Right lung (tissue), 10 donors: ENCODE measurements at places on chromosomes 11 and 22. TPM values are rescaled to one million over a fixed set of nuclear protein-coding genes. Genes with fewer than 3 reads are reported as not detected.
A peak's percentile ranks its signal among the peaks of the same experiment; 100 is the strongest.

PAX6 gene
- 0.13 TPM for polyA plus RNA-seq

GRCh38 chr11:134452026-134452837 is 40.2 kb upstream of the B3GAT1 start:
- DNase-seq, result no peak

MDK gene
- polyA plus RNA-seq, result 772 TPM

- no peak for DNase-seq
Measured at GRCh38 chr11:7974668-7975067, 9.4 kb upstream of the NLRP10 start.

DNA sequence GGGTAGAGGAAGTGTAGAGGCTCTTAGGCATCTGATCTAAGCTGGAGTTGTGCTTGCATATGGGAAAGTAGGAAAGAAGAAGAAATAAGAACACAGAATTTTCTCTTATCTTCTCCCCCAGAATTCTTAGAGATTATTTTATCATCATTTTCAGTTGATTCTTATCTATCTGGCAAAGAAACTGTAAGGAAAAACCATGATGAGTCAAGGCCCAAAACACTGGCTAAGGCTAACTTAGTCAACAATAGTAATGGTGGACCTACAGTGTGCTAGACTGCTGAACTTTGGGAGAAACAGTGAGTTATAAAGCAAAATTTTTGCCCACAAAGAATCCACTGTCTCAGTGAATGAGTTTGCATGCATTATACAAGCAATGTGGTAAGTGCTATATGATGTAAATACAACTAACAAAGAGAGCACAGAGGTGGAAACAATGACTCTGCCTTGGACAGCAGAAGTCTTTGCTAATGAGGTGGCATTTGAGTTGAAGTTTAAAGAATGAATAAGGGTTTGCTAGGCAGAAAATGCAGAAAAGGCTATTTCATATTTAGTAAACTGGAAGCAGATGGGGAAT is 344.5 kb upstream of the PLET1 start:
- no peak for DNase-seq

DNA sequence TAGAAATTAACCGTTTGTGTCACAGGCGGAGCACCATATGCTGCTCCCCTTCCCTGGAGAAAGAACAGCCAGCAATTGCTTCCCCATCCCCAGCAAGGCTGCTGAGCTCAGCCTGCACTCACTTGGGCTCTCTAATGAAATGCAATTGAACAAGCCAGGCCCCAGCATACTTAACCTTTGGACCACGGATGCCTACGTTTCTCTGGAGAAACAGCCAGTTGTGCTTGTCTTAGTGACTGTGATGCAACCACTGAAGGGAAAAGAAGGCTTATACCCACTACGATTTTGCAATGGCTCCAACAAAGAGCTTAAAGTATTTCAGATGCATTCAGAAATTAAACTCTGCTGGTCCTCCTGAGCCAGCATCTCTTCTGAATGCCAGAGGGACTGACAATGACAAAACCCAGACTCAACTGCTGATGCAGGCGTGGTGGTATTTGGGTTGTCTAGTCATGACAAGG is 51.3 kb upstream of the SESN3 start:
- peak; percentile 57 for DNase-seq

- DNase-seq, result no peak
Measured at GRCh38 chr11:133969112-133969511, 12.3 kb upstream of the IGSF9B start.

TLCD5 gene
- 19.4 TPM for polyA plus RNA-seq

PI4KA gene
- 56.2 TPM for polyA plus RNA-seq

- DNase-seq, result peak; percentile 91
Measured at GRCh38 chr11:111870886-111871692, at the start of gene ALG9. Gene ALG9 (minus strand): TSS chr11:111871581. CDS start chr11:111871482, 99 bp downstream.

CPSF7 gene
- polyA plus RNA-seq, result 126 TPM

GRCh38 chr11:68950270-68950669 is 30.5 kb downstream of the MRGPRD start:
- DNase-seq, result no peak

DNA sequence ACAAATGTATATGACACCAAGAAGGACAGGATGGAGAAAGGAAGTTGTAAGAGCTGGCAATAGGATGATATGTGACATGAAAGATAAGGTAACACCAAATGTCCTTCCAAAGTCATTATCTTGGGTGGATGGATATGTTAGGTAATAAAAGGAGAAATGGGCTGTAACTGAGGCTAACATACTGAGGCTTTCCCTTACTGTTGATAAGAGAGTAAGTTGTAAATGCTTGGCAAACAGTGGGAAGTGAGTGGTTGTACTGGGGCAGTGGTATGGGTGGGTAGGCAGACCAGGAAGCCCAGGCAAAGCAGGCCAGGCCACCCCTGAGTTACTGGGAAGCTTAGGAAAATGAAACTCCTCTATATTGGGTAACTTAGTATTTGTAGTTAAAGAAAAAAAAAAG is 73.7 kb downstream of the ARHGAP42 start:
- DNase-seq, result no peak

DNA sequence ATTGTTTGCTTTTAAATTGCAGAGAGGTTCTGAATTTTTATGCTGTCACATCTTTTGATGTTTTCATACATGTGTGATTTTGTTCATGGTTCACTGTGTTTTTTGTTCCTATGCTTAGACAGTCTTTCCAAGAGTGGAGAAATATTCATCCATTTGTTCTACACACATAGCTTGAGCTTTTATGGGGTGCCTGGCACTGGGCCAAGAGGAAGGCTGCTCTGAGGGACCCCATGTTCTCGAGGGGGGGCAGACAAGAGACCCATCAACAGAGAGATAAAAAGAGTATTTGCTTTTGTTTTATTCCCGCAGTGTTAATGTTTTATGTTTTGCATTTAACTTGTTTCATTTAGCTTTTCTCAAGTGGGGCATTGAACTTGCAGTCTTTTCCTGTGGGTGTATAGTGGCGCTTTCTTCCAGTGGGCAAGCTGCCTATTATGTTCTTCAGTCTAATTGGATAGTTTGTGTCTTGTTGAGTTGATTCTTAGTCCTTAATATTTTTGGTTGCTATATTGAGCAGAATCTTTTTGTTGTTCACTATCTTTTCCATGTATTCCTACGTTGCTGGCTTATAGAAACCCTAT is 57.7 kb downstream of the CABIN1 start:
- DNase-seq, result no peak

DNA sequence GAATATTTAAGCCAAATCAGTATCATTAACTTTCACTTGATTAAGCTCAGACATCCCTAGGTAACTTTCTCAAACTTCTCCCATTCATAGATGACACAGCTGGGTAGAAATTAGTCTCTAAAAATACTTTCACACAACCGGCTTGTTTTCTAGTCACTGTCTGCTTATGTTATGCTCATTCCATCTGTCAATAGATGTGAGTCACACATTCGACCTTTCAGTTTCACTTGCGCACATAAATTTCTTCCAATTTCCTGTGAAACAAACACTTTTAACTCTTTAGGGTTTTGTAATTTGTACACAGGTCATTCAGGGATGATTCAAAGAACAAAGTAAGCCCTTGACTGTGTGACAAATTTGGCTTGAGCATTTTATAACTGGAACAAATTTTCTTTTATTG is 723.0 kb downstream of the KCNA4 start:
- DNase-seq, result no peak

OR8G1 gene
- not detected for polyA plus RNA-seq

SAA4 gene
- polyA plus RNA-seq, result not detected

DNA sequence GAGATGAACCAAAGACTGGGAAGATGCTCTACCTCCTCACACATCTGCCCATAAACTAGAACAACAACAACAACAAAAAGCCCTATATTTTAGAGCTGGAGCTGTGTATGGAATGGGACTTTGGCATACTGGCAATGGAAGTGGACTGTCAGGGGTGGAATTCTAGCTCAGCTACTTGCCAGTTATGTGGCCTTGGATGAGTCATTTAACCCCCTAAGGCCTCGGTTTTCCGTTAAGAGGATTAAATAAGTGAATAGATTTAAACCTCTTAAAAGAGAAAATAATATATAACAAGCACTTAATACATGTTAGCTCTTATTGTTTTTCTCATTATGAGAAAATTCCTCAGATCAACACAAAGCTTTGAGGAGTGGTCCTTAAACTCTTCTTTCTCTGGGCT is 195.0 kb downstream of the KIF18A start:
- no peak for DNase-seq

- DNase-seq, result no peak
Measured at GRCh38 chr11:86812981-86813380, 12.6 kb downstream of the PRSS23 start.

GRCh38 chr22:19783586-19784383 is 23.2 kb downstream of the TBX1 start:
- DNase-seq, result no peak
